ENCODE measurements at places on chromosomes 5 and 9.

DNA sequence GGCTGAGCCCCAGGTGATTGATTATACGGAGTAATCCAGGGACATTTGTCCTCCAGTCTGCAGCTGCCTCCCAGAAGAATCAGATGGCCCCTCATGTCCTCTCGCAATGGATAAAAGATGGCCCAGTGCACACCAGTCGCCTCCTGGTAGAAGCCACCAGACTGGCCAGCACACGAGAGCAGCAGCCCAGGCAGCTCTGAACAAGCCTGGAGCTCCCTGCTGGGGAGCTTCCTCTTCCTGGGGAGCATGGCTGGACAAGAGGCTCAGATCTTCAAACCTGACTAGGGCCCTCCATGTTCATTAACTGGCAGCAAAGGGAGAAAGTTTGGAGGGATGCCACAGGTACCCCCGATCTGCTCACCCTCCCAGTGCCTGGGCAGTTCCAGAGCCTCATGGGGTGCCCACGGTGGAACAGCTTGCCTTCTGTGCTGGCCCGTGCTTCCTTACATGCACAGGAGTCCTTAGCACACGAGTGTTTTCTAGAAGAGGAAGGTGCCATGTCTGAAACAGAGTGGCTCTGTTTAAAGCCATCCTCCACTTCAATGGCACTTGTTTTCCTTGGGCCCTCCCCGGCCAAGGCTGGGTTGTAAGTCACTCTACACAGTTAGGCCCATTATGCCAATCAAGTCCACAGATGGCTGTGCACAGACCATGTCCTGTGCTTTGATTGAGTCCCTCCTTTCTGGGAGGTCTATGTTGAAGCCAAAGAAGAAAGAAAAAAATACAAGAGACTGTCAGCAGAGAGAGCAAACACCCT, 75.6 kb downstream of the PRRT1B start:
- no peak for DNase-seq

DNA sequence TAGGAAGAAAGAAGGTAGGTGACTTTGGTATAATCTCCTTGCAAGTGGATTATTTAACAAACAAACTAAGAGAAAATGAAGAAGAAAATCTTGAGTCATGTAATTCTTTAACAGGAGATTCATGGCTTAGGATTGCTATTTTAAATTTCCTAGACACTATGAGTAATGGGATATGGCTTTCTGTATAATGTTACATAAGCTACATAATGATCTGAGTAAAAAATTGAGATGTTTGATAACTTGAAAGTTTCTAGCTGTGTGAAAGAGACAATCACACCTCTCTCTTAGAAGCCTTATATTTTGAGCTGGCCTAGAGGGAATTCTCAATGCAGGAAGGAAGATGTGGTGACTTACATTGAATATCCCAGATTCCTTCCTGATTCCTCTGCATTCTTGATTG, 92.5 kb downstream of the CDH9 start:
- DNase-seq = no peak

DNA sequence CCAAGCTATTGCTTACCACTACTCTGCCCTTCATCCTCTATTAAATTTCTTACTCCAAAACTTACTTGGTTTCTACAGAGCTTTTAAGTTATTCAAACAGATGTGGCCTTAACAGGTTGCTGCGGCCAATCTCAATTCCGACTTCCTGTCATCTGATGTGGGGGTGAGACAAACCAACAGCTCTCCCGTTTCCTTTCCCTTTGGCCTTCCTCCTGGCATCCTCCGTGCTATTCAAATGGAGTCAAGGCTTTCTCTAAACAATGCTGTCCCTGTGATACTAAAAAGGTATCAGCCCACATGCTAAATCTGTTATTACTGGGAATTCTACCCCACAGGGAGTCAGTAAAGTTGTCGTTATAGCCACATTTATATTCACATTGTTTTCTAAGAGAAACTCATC, 11.8 kb downstream of the RBM18 start:
- DNase-seq = no peak

DNA sequence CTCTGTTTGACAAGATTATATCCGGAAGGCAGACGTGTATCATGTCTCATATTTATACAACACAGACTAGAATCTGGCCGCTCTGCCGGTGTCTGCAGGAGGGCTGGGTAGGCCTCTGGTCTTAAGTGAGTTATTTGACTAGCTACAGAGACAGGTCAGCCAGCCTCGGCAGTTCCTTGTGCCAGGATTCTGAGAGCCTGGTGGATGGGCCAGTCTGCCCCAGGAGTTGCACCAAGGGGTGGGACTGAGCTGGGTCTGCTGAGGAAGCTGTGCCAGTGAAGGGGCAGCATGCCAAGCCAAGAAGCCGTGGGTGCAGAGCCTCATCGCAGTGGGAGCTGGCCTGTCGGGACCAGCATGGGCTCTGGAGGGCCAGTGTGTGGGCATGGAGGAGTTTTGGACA, 7.1 kb downstream of the SNX18 start:
- no peak for DNase-seq

DNA sequence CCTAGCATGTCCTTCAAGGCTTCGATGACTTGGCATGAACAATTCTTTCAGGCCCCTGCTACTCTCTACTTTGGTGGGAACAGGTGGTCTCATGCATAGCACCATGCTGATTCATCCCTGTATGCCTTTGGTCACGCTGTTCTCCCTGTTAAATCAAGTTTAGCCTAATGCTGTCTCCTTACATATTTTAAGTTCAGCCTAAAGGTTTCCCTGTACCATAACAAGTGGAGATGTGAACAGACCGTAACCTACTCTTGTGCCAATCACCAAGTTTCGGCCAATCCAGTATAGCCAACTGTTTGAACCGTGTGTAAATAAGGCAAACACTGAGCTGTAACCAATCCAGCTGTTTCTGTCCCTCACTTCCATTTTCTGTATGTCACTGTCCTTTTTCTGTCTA, 8.0 kb downstream of the GAS1 start:
- DNase-seq = no peak

- DNase-seq = no peak
Observed at GRCh38 chr5:159507661-159508060, 177.4 kb upstream of the IL12B start.

DNA sequence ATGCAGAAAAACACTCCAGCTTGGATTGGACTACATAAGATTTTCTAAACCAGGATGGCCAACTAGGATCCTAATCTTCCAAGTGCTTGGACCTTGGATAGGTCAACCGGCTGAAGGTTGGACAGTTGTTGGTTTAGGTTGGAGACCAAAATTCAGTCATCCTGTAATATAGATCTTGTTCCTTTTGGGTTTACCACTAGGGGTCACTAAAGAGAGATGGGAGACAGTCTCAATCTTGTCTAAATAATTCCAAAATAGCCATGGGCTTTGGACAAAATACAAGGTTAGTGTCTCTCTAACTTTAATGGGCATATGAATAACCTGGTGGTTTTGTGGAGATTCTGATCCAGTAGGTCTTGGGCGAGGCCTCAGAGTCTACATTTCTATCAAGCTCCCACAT, 148.7 kb upstream of the ERCC6L2 start:
- DNase-seq = no peak

DNA sequence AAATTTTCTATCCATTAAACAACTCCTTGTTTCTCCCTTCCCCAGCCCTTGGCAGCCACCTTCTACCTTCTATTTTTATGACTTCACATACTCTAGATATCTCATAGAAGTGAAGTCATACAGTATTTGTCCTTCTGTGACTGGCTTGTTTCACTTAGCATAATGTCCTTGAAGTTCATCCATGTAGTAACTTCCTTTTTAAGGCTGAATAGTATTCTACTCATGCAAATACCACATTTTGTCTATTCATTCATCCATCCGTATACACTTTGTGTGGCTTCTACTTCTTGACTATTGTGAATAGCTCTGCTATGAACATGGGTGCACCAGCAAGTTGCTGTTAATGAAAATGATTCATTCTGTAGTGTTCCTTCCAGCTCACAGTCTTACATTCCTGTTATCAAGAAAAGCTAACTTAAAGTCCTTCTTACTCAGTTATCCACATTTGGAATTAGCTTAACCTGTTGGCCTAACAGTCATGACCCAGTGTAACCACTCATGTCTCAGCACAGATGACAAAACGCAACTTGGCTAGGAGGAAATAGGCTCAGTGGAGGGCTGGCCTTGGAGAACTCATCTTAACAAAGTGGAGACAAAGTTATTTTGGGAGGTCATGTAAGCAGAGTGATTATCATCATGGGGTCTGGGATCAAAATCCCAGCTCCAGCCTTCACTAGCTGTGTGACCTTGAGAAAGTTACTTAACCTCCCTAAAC, 129.7 kb upstream of the MAP3K1 start:
- DNase-seq = no peak

DNA sequence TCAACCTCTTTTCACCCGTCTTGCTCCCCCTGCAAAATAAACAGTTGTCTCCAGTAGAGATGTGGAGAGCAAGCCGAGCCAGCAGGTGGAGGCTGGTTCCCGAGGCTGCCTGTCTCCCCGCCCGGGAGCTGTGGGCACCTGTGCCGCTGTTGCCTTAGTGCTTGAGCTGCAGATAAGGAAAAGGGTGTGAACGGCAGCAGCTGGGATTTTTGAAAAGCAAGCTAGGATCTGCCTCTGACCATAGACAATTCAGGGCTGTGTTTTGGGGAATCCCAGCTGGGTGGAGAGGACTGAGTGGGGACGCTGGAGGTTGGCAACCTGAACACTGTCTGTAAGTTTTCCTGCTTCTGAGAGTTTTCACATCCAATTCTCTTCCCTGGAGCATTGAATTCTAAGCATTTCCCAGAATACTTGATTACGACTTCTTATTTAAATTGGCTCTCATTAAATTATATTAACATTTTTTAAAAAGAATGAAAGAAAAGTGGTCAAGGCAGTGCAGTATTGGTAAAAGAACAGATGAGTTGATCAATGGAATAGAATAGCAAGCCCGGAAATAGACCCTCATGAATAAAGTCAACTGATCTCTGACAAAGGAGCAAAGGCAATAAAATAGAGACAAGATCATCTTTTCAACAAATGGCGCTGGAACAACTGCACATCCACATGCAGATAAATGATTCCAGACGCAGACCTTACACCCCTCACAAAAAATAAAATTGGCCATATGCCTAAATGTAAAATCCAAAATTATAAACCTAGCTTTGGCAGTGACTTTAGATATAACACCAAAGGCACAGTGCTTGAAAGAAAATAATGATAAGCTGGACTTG, 9.7 kb downstream of the WNK2 start:
- DNase-seq = no peak

GRCh38 chr5:156469636-156470035, 142.7 kb downstream of the SGCD start:
- DNase-seq = no peak

GRCh38 chr5:82388181-82388580, 110.0 kb upstream of the RPS23 start:
- DNase-seq = no peak

DNA sequence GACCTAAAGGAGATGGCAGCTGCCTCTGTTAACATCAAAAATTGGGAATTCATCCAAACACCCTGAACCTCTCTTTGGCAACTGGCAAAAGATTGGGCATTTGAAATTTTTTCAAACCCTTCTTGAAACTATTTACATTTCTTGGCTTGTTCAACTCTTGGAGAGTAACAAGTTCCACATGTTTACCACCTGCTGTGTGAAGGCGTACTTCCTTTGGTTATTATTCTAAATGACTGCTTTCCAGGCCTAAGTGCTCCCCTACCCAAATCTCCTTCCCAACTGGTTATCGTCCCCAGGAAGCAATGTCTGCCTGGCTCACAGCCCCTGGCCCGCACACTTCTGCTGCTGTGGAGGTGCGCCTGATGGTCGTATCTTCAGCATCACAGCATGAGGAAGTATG, 422.7 kb downstream of the DMAC1 start:
- no peak for DNase-seq

DNA sequence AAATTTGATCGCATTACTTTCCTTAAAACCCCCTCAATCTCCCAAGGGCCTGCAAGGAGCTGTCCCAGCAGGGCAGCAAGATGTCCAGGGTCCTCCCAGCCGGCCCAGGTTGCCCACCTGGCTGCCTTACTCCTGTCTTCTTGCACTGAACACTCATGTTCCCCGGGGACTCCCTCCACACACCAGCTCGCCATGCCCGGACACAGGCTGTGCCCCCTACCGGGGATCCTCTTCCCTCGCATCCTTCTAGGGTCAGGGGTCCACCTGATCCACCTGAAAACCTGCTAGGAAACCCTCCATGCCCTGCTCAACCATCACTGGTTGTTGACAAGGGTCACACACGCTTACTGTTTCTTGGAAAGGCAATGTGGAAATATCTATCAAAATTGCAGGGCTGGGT, 172.0 kb upstream of the MSX2 start:
- no peak for DNase-seq

DNA sequence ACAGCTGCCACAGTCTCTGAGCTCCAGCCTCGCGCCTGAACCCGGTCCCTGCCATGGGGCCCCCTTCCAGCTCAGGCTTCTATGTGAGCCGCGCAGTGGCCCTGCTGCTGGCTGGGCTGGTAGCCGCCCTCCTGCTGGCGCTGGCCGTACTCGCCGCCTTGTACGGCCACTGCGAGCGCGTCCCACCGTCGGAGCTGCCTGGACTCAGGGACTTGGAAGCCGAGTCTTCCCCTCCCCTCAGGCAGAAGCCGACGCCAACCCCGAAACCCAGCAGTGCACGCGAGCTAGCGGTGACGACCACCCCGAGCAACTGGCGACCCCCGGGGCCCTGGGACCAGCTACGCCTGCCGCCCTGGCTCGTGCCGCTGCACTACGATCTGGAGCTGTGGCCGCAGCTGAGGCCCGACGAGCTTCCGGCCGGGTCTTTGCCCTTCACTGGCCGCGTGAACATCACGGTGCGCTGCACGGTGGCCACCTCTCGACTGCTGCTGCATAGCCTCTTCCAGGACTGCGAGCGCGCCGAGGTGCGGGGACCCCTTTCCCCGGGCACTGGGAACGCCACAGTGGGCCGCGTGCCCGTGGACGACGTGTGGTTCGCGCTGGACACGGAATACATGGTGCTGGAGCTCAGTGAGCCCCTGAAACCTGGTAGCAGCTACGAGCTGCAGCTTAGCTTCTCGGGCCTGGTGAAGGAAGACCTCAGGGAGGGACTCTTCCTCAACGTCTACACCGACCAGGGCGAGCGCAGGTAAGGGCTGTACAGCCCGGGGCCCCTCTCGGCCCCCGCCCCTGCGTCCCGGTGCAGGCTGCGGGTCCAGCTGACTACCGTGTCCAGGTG, 509 bp downstream of the LVRN start:
- no peak for DNase-seq

DNA sequence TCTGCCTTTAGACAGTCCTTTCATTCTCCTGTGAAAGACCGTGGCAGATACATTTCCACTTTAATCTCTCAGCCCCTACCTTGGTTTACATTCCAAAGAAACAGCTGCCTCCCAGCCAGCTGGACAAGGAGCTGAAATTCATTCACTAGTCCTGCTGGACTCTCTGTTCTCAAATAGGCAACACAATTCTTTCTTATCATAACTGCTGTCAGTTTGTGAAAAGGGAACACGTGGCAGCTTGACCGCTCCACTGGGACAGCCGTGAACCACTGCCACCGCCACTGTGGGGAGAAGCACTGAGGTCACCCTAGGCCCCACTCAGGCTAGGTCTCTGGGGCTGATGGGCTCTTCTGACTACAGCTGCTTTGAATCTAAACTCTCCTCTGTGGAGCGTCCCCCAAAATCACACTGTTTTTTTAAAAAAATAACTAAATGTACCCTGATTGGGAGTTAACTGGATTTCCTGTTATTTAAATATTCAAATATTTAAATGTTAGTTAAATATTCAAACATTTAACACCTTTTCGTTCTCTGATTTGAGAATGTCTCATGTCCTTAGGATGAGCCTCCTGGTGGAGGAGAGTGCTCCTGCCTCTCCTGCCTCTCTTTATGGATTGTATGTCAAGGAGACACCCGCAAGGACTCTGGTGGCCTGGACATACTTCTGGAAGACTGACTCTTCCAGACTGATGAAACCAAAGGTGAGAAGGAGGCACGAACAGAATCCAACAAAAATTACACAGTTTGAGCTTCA, 120.1 kb downstream of the BOD1 start:
- no peak for DNase-seq

Data from T-helper 9 cell (primary cell).